NCI-H1417 (cell line): ENCODE measurements at places on chromosomes 11 and 22.
A peak's percentile ranks its signal among the peaks of the same experiment; 100 is the strongest.

DNA sequence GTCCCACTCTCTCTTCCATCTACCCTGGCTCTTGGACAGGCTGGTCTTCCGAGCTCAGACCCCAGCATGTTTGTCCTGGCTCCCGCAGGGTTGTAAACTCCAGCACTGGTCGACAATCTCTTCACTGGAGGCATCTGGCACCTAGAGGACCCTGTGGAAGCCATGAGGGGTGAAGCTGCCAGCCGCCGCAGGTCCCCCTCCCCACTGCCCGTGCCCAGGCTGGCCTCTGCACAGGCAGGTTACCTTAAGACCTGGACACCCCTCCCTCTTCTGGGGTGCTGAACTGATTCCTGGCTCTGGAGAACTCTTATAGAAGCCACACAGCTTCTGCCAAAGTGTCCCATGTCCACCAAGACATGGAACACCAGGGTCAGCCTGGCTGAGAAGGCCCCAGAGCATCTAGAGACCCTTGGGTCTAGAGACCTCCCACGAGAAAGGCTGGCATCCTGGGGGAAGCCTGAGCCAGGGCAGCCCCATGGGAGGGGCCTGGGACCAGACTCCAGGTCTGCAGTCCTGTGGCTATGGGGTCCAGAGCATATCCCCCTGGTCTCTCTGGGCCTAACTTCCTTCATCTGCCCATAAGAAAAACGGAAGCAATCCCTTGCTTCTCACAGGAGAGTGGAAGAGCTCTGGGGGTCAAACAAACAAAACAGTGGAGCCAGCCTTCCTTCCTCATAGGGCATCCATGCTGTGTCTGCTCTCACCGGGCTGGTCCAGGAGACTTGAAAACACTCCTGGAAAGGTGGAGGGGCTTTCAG is 30.6 kb downstream of the LMO1 start:
- DNase-seq: no peak

GRCh38 chr11:45974806-45975205 is 52.4 kb downstream of the LARGE2 start:
- no peak for DNase-seq

DNA sequence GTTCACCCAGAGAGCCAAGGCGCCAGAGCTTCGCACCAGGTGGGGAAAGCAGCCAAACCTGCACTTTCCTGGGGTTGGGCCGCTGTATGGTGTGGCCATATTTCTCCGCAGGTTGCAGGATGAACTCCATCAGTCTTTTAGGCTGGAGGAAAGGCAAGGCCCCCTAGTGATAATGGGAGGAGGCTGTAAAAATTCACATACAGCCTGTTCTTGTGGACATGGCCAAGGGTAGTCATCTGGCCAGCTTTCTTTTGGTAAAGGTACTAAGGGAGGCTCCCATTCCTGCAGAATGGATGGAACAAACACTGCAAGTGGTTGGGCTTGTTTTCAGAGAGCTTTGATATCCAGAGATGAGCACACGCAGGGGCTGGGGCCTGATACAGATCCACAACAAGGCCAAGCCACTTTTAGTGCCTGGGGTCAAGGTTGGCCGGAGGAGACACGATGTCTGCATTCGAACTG is 29.6 kb downstream of the C22orf31 start:
- no peak for DNase-seq

GRCh38 chr11:62647609-62648005 is 1.2 kb upstream of the GANAB start:
- no peak for DNase-seq

- no peak for DNase-seq
Measured at GRCh38 chr22:41286639-41287091, 678 bp upstream of the RANGAP1 start.

- no peak for DNase-seq
Measured at GRCh38 chr11:114242032-114242431, 54.2 kb upstream of the NNMT start.

DNA sequence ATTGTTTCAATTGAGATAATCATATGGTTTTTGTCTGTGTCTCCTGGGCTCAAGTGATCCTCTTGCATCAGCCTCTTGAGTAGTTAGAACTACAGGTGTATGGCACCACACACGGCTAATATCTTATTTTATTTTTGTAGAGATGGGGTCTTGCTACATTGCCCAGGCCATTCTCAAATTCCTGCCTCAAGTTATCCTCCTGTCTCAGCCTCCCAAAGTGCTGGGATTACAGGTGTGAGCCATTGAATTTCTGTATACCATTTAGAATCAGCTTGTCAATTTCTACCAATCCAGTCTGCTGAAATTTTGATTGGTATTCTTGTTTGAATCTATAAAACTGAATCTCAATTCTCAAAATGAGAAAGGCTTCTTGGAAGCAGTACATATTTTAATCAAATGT is 10.4 kb upstream of the KAT5 start:
- DNase-seq: no peak

GRCh38 chr22:28024422-28024888 is 105.4 kb upstream of the PITPNB start:
- DNase-seq: no peak

DNA sequence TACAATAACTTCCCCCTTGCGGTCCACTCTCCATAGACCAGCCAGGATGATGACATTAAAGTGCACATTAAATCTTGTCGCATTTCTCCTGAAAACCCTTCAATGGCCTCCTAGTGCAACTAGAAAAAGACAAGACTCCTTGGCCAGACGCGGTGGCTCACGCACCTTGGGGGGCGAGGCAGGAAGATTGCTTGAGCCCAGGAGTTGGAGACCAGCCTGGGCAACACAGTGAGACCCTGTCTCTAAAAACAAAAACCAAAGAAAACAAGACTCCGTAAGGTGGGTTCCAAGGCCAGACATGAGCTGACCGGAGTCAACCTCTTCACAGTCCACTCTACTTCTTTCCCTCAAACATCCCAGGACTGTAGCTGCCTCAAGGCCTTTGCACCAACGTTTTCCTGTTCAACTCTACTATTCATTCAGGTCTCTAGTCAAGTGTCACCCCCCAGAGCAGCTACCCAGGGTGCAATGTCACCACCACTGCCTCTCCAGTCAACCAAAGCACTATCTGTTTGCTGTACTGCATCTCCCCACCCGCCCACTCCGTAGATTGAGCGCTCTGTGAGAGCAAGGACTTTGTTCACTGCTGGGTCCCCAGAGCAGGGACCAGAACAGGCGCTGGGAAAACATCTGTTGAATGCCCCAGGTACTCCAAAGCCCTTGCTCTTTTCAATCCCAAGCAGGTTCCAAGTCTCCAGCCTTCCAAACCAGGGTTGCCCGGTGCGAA is 739 bp downstream of the ZMAT5 start:
- peak; percentile 52 for DNase-seq

- no peak for DNase-seq
Measured at GRCh38 chr22:32255726-32256125, 579 bp upstream of the SLC5A4 start.

DNA sequence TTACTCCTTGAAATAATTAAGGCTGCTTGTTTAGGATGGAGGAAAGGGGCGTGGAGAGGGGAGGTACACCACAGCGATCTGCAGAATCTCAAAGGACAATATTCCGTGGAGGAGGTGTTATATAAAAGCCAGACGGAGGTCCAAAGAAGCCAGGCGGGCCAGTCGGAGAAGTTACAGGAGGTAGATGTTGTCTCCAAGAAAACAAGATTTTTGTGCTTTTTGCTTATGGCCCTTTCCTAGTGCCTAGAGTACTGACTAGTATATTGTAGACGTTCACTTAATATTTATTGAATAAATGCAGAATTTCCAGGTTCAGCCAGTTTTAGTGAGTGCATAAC is 761 bp downstream of the ZDHHC13 start:
- DNase-seq: no peak

GRCh38 chr22:40182231-40182835 is 4.6 kb downstream of the TNRC6B start:
- DNase-seq: no peak

GRCh38 chr22:19350947-19351346 is 59.4 kb upstream of the CLTCL1 start:
- DNase-seq: no peak

DNA sequence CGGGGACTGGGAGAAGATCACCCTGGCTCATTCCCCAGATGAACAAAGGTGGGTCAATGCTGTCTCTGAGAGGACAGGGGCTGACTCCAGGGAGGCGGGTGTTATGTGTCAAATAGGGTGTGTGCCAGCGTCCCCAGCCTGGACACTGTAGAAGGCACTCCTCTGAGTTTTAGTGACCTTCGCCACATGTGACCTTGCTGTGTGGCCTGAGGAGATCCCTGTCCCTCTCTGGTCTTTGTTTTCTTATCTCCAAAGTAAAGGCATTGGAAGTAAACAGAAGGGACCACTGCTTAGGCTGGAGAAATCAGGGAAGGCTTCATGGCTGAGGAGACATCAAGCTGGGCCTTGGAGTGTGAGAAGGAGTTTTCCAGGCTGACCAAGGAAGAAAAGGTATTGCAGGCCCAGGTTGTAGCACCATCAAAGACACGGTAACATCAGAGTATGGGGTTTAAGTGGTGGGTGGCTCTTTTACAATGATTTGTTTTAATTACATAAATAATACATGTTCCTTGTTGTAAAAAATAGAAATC is 74.4 kb downstream of the TP53I11 start:
- no peak for DNase-seq

DNA sequence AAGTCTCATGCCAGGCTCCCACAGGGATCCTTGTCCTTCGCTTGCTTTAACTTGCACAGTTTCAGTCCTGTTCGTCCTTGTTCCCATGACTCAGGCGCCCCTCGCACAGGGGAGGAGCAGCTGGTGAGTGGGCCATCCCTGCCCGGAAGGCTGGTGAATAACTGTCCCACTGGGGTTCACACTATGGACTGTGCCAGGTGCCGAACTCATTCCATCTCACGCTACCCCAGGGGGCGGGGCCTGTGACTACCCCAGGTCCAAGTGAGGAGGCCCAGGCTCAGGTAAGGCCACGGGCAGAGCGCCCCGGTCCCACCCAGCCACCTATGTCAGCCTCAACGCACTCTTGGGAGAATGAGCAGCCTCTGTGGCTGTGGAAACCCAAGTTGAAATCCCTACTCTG is 7.2 kb upstream of the CARD10 start:
- DNase-seq: no peak

- no peak for DNase-seq
Measured at GRCh38 chr11:102332611-102332994, 14.4 kb upstream of the BIRC2 start.

DNA sequence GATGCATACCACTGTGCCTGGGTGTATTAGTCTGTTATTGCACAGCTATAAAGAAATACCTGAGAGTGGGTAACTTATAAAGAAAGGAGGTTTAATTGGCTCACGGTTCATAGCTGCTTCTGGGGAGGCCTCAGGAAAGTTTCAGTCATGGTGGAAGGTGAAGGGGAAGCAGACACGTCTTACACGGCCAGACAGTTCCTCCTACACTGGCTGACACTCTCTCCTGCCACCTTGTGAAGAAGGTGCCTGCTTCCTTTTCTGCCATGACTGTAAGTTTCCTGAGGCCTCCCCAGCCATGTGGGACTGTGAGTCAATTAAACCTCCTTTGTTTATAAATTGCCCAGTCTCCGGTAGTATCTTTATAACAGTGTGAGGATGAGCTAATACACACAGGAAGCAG is 33.6 kb upstream of the CD81 start:
- no peak for DNase-seq

- no peak for DNase-seq
Measured at GRCh38 chr11:32426192-32426591, 9.1 kb downstream of the WT1 start.

GRCh38 chr22:49448526-49448925 is 379.1 kb downstream of the BRD1 start:
- no peak for DNase-seq

DNA sequence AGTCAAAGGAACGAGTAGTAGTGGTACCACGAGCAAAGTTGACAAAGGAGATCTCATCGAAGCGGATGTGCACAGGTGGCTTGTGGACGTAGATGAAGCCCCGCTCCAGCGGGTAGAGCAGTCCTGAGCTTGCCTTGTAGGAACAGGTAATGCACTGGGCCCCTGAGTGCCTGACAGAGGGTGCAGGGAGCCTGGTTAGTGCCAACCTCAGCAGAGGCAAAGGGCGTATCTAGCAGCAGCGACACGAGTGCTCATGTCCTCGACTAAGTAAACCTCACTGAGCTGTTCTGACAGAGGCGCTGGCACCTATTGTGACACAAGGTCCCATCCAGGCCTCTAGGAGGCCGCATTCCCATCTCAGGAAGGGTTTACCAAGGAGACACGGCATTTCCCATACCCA is 4.0 kb downstream of the SSRP1 start:
- no peak for DNase-seq

GRCh38 chr11:10762185-10762584 is 11.1 kb downstream of the CTR9 start:
- no peak for DNase-seq

DNA sequence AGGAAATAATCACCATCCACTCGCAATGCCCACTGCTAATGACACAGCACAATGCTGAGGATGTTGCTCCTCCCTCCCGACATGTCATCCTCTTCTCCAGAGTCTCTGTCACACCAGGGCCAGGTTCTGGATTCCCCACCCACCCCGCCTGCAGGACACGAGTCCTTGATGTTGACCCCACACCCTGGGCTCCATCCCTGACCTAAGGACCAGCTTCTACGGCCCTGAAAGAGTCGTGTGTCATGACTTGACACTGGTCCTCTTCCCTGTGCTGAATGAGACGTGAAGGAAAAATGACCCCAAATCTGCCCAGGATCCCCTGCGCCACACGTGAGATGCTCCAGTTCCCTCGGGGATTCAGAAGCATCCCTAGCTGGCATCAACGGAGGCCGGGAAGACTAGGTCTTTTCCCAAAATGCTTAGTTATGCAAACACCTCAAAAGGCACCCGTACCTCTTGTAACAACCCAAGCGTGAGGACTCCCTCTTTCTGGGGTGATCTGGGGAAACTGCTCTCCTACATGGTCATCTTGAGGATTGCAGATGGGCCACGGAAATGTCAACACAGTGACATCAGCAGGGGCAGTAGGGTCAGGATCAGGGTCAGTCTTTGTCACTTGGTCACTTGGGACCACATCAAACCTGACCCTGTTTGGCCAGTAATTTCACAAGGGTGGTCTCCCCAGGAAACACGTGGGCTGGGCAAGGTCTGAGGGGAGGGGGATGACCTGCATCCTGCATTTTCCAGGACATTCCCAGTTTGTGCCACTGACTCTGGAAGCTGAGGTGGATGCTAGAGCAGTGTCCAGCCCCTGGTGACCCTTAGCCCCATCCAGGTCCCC is 42.0 kb downstream of the IGLL5 start:
- no peak for DNase-seq

DNA sequence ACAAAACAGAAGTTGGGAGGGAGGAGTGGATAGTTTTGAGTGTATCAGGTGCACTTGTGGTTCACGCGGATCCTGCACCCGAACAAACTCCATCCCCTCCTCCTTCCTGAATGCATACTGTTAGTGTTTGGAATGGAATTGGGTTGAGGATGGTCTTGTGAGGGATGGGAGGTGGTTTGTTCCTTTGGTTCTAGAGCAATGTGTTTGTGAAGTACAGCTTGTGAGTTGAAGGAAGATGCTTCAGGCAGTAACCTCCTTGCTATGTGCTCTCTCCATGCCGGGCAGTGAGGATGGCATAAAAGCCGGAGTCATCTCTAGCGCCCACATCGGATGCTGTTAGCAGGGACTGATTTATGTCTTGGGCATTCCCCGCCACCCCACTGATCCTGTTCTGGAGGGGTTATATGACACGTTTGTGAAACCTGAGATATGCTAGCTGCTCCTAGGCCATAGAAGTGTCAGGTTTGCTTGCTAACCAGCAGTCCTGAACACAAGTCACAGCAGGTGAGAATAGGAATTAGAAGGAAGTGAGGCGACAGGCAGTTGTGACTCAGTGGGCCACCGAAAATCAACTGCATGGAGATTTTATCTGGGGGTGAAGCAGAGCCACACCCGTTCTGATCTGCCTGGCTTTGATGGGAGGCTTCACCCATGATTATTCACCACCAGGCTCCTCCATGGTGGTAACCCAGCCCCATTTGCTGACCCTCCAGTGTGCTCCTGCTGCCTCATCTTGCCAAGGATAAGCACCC is 2.2 kb downstream of the BCR start:
- DNase-seq: peak; percentile 35

GRCh38 chr11:120871194-120871593 is 152.7 kb upstream of the TBCEL start:
- no peak for DNase-seq
